ENCODE measurements at places on chromosomes 11 and 22.

DNA sequence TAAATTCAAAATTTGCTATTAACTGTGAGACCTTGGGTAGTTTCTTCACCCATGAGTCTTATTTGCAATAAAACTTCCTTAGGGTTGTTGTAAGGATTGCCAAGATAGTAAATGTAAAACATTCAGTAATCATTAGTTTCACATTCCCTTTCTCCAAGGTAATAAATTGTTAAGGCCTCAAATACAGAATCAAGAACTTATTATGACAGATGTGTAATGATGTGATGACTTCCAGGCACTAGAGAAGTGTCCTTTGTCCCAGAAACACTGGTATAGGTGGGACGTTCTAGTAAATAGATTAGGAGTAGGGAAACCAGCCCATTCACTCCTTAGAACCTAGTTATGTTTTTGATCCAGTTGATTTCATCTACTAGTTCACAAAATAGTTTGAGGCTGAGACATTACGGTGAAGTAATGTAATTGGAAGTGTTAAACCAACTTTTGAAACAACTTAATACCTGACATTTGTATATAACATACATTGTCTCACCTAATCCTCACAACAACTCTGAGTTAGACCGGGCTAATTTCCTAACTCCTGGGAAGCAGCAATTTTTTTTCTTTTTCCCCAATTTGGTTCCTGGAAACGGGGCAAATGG is 25.5 kb downstream of the CTNND1 start:
- DNase-seq = no peak

- DNase-seq = no peak
Measured at GRCh38 chr11:19594326-19594725, 118.3 kb upstream of the NAV2 start.

DNA sequence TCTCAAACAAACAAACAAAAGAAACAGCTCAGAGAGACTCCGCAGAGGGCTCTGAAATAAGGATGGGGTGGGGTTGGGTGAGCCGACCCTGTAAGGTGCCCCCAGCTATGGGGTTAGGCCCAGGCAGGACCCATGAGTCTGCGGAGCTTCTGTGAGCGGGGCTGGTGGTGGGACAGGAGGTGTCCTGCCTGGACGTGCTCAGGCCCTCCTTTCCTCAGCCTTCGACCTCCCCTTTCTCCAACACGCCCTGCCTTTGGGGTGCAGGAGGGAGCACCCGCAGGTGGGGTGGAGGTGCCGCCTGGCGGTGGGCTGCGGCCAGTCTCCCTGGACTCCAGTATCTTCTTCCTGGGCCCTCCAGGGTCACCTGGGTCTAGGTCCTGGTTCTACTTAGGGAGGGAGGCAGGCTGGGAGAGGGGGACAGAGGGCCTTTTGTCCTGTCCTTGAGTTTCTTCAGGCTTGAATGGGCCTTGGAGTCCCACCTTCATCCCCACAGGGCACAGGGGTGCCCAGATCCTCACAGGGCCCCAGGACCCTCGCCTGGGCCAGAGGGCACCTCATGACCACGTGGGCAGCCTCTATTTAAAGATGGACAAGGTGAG is 12.3 kb downstream of the PRR33 start:
- DNase-seq = no peak

DNA sequence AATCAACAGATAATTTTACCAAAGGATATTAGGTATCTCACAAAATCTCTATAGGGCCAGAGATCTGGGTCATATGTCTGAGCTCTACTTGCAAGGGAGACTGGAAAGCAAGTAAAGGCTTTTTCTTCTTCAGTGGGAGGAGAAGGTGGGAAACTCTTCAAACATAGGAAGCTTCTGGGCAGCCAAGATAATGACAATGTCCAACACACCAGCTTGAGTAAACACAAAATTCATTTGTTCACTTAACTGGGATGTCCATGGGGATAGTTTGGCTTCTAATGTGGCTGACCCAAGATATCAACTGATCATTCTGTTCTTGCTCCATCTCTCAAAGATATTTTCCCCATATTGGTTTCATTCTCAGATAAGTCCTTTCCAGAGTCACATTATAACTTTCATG is 37.4 kb downstream of the OR2AT4 start:
- DNase-seq = no peak

- peak; percentile 84 for DNase-seq
Measured at GRCh38 chr11:65134240-65134951, at the start of gene SYVN1. TSS of gene SYVN1 (minus strand) at chr11:65134519. CDS start at chr11:65133601, 918 bp downstream.

- DNase-seq = no peak
Measured at GRCh38 chr11:109350091-109350490, 71.9 kb upstream of the C11orf87 start.

DNA sequence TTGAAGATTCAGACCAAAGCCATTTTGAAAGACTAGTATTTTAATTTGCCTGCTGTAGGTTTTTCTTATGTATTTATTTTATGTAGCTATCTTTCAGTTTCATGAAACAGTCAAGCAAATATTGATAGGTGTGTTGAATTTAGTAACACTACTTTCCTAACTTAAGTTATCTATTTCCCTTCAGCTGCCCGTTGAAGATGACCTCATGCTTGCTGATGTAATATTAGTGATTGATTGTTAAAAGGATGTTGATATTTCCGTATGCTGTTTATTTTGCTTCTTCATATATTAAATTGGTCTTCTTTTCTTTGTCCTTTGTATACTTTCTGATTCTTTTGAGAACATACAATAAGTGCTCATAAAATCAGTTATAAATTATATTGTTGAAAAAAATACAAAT is 86.8 kb upstream of the CHORDC1 start:
- no peak for DNase-seq

DNA sequence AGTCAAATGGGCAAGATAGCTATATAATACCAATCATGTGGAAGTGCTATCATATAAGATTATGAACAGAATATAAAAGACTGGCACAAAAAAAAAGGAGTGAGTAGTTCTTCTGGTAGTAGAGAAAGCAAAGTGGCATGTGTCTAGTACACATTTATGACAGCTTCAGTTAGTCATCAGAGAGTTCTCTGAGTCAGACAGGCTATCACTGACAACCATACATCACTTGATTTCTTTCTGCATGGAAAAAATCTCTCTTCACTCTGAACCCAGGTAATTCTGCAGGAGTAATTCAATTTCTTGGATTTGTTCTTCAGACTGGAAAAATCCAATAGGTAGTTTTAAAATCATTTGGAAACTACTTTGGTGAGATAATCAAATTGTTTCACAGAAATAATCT is 286.8 kb upstream of the ANO3 start:
- no peak for DNase-seq

DNA sequence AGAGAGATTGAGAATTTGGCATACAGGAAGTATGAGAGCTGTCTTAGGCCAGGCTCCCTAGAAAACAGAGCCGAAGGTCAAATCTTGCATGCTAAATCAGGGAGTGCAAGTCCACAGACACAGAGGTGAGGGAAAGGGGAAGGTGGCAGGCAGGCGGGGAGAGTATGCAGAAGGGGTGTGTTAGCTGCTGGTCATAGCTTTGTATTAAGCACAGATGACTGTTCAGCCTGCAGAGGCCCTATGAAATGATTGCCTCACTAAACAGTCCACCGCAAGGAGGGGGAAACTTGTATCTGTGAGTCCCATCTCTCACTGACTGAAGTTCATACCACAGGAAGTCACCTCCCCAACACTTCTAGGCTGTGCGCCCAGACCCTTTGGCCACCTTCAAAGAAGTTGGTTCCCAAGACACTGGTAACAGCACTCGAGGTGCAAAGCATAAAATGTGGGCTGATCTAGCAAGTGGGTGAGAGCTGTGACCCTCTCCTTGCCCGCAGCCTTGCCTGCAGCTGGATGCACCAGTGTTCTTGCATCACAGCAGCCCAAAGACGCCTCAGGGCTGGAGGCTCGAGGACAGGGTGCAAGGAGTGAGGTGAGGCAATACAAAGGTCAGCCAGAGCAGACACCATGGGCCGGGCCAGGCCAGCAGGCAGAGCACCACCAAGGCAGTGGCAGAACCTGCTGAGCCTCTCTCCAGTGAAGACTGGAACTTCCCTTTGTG is 115.3 kb upstream of the TBCEL start:
- DNase-seq = peak; percentile 2

DNA sequence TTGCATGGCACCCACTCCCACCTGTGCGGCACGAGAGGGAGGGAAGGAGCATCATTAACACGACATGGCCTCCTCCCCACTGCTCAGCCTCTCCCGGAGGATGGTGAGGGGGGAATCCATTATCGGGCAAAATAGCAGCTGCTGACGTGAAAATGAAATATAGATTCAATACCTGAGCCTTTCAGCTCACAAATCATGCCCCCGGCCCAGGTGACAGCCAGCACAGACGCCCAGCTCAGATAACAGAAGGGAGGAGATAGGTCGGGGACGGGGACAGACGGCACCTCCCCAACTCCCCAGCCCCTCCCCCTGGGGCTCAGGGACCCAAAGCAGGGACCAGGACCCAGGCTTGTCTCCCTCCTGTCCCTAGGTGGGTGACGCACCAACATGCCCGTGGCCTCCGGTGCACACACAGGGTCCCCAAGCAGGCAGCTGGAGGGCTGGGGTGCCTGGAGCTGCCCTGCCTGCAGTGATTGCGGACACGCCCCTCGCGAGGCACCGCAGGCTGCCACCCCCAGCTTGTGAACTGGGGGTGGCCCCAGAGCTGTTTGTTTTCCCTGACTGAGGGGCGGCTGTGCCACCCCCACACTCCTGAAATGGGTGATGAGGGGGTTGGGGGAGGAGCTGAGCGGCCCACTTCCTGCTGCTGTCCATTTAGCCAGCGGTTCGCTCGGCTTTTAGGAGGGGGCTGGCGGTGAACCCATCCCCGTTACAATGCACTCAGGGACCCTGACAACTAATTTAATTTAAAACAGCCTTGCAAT is 31.7 kb downstream of the FLRT1 start:
- DNase-seq = no peak

- no peak for DNase-seq
Measured at GRCh38 chr11:124938970-124939369, 3.1 kb upstream of the HEPACAM start.

DNA sequence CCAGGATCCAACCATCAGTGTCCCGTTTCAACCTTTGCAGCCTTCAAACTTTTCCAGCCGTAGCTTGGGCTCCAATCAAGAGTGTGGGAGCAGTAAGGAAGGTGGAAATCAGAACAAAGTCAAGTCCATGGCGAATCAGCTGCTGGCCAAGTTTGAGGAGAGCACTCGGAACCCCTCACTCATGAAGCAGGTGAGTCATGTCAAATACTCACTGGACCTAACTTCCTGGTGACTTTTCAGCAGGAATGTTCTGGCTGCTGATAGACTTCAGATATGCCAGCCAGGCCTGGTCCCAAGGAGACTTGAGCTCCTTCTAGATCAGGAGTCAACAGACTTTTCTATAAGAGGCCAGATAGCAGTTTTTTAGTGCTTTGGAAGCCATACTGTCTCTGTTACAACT is 129.0 kb downstream of the MICAL2 start:
- no peak for DNase-seq

GRCh38 chr11:8544807-8545206 is 49.2 kb downstream of the STK33 start:
- no peak for DNase-seq

- DNase-seq = no peak
Measured at GRCh38 chr11:10490032-10490397, 35.0 kb downstream of the AMPD3 start.

DNA sequence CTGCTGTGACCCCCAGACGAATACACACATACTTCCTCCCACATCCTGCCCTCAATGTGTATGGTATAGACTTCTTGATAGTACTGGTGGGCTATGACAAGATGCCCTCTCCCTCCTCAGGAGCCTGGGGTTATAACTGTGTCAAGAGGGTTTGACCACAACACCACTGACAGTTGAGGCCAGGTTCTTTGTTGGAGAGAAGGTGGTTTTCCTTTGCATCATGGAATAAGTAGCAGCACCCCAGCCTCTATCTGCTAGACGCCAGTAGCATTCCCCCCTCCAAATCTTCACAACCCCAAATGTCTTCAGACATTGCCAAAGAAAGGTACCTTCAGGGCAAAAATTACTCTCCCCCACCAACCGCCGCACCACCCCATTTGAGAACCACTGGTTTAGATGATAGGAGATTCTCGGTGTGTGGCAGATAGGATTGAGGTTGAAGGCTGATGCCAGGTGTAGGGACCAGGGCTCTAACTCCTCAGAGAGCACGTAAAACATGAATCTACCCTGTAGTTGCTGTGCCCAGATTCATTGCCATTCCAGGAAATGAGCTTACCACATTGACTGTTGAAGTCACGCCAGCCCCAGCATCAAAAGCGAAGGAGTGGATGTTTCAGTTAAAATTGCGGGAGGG is 5.5 kb upstream of the MYO18B start:
- DNase-seq = peak; percentile 56

- DNase-seq = no peak
Measured at GRCh38 chr11:4647766-4648165, 4.0 kb downstream of the OR51E1 start.

- peak; percentile 82 for DNase-seq
Measured at GRCh38 chr22:37079668-37080171, 28.2 kb downstream of the KCTD17 start.

GRCh38 chr11:67354075-67355022 is 1.0 kb upstream of the POLD4 start:
- DNase-seq = no peak

GRCh38 chr11:92790926-92791616 is 178.4 kb upstream of the MTNR1B start:
- DNase-seq = no peak

DNA sequence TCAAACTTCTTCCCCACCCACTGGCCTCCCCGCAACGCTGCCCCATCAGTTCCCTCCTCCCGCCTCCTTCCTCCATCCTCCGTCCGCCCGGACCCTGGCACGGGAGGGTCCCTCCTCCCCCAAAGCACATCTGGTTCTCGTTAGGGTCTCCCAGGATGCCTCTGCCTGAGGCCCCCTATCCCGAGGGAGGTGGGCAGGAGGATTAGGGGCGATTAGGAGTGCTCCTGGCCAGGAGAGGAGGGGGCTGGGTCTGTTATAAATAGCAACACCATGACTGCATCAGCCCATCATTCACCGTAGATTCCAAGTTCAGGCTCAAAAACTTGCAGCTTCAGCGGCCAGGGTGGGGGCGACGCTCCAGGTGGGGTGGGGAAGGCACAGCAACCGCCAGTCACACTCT is 10.4 kb downstream of the MYRF start:
- DNase-seq = no peak

DNA sequence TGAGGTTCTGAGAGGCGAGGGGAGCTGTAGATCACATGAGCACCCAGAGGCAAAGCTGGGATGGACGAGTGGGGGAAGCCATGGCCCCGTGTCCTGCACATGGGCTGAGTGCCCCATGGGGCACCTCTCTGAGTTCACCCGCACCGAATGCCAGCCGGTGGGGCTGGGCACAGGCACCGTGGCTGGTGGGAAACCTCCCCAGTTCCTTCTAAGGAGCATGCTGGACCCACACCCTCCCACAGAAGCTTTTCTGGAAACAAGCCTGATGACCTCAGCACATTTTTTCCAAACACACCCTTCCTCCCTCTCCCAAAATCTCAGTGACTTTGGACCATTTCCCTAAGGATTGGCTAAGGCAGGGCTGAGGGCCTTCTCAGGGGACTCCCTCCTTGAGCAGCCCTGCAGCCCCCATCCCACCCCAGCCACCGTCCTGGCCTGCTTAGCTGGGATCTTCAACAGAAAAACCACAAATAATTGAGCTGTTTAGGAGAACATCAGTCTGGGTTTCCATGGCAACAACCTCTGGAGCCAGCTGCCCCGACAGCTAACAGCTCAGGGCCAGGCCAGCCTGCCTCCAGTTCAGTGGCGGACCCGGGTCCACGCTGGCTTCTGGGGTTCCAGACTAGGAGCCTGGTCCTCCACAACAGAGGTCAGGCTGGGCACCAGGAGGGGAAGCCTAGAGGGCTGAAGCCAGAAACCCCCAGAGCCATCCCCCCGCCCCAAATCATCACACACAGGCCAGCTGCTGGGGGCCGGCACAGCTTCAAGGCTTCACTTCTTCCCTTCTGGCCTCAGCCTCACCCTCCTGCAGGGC is 18.1 kb upstream of the LINC01488 start:
- no peak for DNase-seq
